ENCODE measurements at places on chromosomes 4 and X.

GRCh38 chr4:162706632-162707031 lies 460.1 kb downstream of the NAF1 start:
- no peak for DNase-seq

- DNase-seq = peak; percentile 55
Observed at GRCh38 chr4:56937262-56937661, 29.6 kb downstream of the REST start.

DNA sequence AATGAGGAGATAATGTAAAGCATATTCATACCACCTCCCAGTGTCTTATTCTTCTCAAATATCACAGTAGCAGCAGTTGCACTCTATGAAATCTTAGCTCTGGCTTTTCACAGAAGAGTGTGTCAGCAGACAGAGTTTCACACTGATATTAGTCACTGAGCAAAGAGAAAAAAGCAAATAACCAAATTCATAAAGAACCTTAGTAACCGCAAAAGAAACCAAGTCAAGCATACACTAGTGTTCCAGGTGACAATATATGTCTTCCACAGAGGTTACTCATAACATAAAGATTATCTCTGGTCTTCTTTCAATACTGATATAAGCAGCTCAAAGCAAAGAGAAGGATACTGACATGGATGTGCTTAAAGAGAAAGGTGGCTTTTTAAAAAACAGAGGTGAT lies 181.7 kb upstream of the EDNRA start:
- no peak for DNase-seq

GRCh38 chr4:168854350-168854921 lies 155.6 kb downstream of the CBR4 start:
- no peak for DNase-seq

- no peak for DNase-seq
Observed at GRCh38 chrX:13094828-13095341, 50.5 kb upstream of the FAM9C start.

GRCh38 chrX:10240918-10241317 lies 84.1 kb downstream of the CLCN4 start:
- peak; percentile 47 for DNase-seq

DNA sequence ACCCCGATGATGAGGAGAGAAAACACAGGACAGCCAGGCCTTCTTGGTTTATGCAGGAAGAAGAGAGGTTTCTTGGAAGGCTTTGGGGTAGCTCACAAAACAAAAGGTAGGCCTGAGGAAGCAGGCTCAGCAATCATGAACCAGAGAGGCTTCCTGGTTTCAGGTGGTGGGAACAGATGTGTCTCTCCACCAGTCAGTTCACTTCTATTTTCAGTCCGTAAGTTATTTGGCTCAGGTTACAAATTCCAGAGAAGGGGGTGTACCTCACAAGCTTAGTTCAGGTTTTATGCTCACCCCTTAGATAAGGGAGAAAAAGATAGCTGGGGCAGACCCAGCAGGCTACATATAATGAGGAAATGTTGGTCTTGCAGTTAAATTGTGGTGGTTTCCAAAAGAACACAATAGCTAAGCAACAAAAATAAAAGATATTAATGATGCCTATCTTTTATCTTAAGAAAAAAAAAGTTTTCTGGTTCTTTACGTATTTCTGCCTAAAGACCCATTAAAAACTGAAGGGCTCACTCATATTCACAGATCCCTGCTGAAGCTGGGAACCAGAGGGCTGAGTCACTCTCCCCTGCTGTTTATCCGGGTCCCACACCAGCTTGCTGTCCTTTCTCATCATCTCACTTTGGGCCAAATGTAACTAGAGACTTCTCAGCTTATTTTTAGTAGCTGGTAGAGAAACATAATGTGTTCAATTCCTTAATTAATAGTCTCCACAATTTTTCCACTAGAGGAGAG lies 177.0 kb downstream of the CAMK2D start:
- DNase-seq = peak; percentile 42

- no peak for DNase-seq
Observed at GRCh38 chr4:5710065-5710960, 688 bp upstream of the EVC start.

DNA sequence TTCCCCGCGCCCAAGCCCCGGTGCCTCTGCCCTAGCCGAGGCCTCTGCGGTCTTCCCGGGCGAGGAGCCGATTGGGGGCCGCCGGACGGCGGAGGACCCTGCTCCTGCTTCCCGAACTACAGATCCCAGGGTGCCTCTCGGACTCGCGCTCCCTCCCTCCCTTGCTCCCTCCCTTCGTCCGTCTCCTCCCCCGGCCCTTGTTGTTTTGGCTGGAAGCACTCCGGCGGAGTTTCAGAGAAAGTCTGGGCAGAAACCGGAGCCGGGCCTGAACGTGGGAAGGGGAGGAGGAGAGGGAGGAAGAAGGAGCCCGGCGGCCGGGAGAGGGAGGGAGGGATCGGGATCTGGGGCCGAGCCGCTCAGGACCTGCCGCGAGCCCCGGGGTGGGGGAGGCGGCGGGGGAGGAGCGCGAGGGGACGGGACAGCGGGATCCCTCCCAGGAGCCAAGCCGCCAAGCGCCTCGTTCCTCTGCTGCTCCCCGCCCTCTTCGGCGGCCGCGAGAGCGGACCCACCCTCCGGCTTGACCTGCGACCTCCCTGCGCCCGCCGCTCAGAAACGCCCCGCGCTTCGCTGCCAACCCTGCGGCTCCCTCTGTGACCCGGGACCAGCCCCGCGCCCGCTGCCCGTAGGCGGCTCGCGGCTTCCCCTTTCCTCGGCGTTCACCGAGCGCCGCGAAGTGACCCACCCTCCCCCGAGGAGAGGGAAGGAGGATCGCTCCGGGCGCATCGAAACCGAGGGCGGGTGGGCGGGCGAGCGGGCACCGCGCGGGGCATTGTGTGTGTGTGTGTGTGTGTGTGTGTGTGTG lies 496 bp upstream of the GAB1 start:
- DNase-seq = no peak

DNA sequence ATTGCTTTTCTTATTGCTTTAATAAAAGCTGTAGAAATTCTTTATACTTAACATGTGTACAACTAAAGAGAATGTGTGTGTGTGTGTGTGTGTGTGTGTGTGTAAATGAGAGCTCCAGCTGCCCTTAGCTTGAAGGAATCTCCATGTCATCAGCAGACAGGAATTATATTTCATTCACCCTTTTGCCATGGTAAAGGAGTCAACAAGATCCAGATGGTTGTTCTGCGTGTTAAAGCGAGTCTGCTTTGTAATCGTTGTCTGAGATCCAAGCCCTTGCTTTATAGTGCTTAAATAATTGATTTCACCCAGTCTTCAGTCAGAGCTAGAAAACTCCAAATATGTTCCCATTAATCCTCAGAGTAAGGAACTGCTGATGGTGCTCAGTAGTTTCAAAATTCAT lies 285.5 kb downstream of the PDGFC start:
- DNase-seq = peak; percentile 99

- no peak for DNase-seq
Observed at GRCh38 chrX:49812177-49812576, 16.9 kb upstream of the PAGE4 start.

DNA sequence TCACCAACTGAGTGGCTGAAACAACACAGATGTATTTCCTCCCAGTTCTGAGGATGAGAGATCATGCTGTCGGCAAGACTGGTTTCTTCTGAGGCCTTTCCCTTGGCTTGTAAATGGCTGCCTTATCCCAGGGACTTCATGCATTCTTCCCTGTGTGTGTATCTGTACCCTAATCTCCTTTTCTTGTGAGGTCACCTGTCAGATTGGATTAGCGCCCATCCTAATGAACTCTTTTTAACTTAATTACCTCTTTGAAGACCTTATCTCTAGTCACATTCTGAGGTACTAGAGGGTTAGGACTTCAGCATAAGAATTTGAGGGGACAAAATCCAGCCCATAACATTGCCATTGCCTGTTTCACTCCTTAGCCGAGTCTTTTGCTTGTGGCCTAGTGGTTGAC lies 59.5 kb upstream of the TMEM150C start:
- DNase-seq = no peak

GRCh38 chrX:31715675-31716074 lies 643.8 kb upstream of the FTHL17 start:
- no peak for DNase-seq

DNA sequence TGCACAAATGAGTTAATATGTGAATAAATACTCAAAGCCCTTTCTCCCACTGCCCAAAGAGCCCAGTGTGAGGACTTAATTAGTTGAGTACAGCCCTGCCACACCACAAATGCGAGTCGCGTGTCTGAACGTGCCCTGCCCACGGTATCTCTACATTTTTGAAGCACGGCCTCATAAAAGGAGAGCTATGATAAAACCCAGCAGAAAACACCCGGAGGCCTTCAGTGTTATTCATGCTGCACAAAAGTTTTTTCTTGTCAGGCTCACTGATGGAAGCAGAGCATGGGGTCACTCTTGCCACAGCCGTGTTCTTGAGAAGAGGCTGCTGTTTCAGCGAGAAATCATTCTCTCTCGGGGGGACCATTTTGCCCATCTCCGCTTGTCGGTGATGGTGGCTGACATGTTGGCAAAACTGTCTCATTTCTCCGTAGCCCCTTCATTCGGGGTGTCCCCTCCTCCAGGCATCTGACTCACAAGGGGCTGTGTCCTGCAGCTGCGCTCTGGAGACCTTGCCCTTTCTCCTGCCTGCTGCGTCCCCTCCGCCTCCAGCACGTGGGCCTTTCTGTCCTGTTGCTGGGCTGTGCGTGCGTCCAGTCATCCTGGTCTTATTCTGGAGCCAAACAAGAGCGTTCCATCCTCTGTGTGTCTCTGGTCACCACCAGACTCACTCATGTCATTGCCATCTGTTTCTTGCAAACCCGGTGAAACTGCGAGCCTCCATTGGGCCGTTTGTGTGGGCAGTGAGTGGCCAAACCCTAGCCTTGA lies 88.8 kb downstream of the SORCS2 start:
- DNase-seq = peak; percentile 24

DNA sequence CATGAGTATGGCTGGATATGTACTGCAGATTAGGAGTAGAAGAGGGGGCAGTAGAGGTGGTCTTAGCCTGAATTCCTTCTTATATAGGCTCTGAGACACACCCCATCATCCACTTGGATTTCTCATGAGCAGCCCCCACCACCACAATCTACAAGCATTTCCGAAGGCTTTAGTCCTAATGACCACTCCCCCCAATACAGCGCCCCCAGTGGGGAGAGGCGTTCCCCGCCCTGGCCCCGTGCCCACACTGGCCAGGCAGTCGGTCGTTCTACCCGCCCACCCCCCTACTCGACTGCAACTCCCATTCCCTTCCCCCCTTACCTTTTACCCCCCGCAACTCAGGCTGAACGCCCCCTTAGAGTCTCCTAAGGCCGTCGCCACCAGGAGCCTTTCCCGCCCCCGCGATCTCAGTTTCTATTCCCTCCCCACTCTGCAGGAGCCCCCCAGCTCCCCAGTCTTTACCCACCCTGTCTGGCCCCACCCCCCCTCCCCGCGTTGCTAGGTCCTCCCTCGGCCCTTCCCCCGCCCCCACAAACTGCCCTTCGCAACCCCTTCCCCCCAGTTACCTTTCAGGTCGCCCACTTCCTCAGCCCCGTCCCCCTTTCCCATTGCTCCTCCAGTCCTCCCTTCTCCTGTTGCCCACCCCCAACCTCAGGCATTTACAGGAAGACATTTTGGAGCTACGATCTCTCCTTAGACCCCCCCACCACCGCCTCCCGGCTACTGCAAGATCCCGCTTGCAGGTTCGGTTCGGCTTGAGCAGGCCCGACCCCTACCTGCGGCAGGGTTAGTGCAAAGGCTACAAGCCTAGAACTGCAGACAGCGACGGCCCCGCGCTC lies 468 bp downstream of the ZMYM3 start:
- DNase-seq = no peak

DNA sequence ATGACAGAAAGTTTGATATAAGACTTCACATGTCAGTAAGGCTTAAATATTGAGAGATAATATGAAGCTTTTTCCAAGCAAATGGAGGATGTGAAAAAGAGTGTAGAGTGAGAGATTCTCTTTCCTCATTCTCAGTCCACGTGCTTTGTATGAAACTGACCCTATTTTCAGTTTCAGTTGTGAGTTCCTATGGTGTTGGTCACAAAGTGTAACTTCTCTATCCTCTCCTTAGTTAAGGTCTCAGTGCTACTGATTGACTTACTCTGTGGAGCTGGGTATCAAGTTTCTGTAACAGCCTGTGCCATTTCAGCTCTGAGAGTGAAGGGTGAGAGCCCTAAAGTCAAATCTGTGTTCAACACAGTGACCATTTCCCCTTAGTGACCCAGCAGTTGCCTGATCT lies 277.2 kb downstream of the EPHA5 start:
- no peak for DNase-seq

- no peak for DNase-seq
Observed at GRCh38 chrX:43423876-43424275, 232.2 kb upstream of the MAOA start.

- DNase-seq = peak; percentile 8
Observed at GRCh38 chrX:7927259-7928167, at the start of gene PNPLA4. TSS of gene PNPLA4 (minus strand) at chrX:7927413. CDS start at chrX:7926119, 1,294 bp downstream.

DNA sequence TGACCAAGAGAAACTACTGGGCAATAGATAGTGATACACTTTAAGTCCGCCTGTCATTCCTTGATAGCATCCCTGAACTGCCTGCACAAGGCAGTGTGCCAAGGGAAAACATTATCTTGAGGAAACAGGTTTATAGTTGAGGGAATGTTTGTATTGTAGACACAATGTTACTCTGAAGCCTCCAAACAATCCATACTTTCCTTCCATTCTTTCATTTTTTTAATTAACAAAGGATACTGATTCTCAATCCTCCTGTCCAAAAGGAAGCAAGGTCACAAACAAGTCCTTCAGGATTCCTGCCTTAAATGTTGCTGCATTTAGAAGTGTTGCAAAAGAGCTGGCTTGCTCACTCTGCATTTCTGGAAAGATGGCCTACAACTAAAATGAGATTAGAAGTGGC lies 61.7 kb upstream of the PRSS48 start:
- no peak for DNase-seq

- no peak for DNase-seq
Observed at GRCh38 chr4:15010038-15010585, 7.8 kb downstream of the CPEB2 start.

DNA sequence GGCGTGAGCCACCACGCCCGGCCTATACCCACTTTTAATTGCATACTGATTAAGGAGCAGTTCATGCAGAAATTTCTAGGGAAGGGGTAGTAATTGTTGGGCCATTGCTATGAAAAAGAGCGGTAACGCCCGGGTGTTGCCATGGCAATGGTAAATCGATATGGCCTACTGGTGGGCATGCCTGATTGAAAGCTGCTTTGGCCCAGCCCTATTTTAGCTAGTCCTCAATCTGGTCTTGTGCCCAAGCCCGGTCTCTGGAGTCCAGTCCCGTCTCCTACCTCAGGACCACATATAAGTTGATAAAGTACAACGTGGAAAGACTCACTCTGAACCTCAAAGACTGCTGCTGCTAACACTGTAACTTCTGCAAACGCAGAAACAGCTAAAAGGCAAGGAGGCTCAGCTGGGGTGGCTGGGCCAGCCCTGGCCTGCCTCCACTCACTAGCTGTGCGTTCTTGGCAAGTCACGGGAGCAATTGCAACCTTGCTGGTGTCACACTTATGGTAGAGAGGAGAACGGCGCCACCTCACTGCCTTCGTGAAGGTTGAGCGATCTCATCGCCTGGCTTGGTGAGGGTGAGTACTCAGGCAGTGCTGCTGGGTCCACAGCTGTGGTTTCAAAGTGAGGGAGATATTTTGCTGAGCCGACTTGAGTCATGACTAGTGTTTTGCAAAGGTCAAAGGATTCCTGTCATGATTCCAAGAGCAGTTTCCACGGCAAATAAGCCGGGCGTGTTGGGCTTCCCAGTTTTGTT lies 57.0 kb upstream of the GRPEL1 start:
- DNase-seq = peak; percentile 81

GRCh38 chr4:100742045-100742444 lies 224.2 kb upstream of the EMCN start:
- DNase-seq = peak; percentile 18
